ENCODE measurements at places on chromosomes 13 and 19. TPM values are rescaled to one million over a fixed set of nuclear protein-coding genes. Genes with fewer than 3 reads are reported as not detected.

The ANKRD24 gene
- polyA plus RNA-seq = 7.8 TPM

The NDUFA7 gene
- 81.2 TPM for polyA plus RNA-seq

The SOX1 gene
- polyA plus RNA-seq = not detected

The HSD17B14 gene
- 25.4 TPM for polyA plus RNA-seq

The ZNF850 gene
- 0.34 TPM for polyA plus RNA-seq

The DAND5 gene
- 0.16 TPM for polyA plus RNA-seq

The CYP4F22 gene
- polyA plus RNA-seq = not detected

The DYRK1B gene
- polyA plus RNA-seq = 20.6 TPM

The ZNF534 gene
- polyA plus RNA-seq = not detected

The ZNF492 gene
- polyA plus RNA-seq = not detected

The CGB7 gene
- polyA plus RNA-seq = not detected

The PIH1D1 gene
- 110 TPM for polyA plus RNA-seq

The HPN gene
- polyA plus RNA-seq = 238 TPM

The KLK14 gene
- polyA plus RNA-seq = 0.61 TPM

The IFNL4 gene
- not detected for polyA plus RNA-seq

The UCHL3 gene
- 20.7 TPM for polyA plus RNA-seq

The STAP2 gene
- polyA plus RNA-seq = 65.5 TPM

The HCST gene
- 10.2 TPM for polyA plus RNA-seq

The EBPL gene
- 46.4 TPM for polyA plus RNA-seq

The RFXAP gene
- polyA plus RNA-seq = 1.8 TPM

The ZSCAN4 gene
- polyA plus RNA-seq = 0.05 TPM

The CGB1 gene
- polyA plus RNA-seq = not detected

The KLHL1 gene
- 0.59 TPM for polyA plus RNA-seq

The TTYH1 gene
- 78.0 TPM for polyA plus RNA-seq

The FCAR gene
- 0.07 TPM for polyA plus RNA-seq

The SLC25A41 gene
- 0.91 TPM for polyA plus RNA-seq

The PLPP2 gene
- polyA plus RNA-seq = 93.8 TPM

The EGLN2 gene
- 82.1 TPM for polyA plus RNA-seq

The ZNF486 gene
- polyA plus RNA-seq = 2.0 TPM

The AMER2 gene
- 0.07 TPM for polyA plus RNA-seq

The FFAR3 gene
- polyA plus RNA-seq = 2.7 TPM

The VMAC gene
- 10.1 TPM for polyA plus RNA-seq

The SIAH3 gene
- not detected for polyA plus RNA-seq

The ZNF888 gene
- 5.8 TPM for polyA plus RNA-seq

The CLDN10 gene
- 96.5 TPM for polyA plus RNA-seq

The FSD1 gene
- 0.21 TPM for polyA plus RNA-seq

The C1QTNF9 gene
- 0.38 TPM for polyA plus RNA-seq

The CTXN1 gene
- polyA plus RNA-seq = 2.3 TPM

The S1PR4 gene
- 0.23 TPM for polyA plus RNA-seq

The LILRA1 gene
- polyA plus RNA-seq = 0.23 TPM

The CAB39L gene
- polyA plus RNA-seq = 7.2 TPM

The SELENOV gene
- not detected for polyA plus RNA-seq

The LAIR2 gene
- polyA plus RNA-seq = not detected

The SNRPD2 gene
- polyA plus RNA-seq = 183 TPM

The RUBCNL gene
- 1.2 TPM for polyA plus RNA-seq

The LTBP4 gene
- 32.4 TPM for polyA plus RNA-seq

The CD22 gene
- polyA plus RNA-seq = 0.38 TPM

The MFSD12 gene
- 53.6 TPM for polyA plus RNA-seq

The ERVV-1 gene
- not detected for polyA plus RNA-seq

The CNMD gene
- 0.23 TPM for polyA plus RNA-seq

The FBL gene
- 131 TPM for polyA plus RNA-seq

The CNN1 gene
- polyA plus RNA-seq = 11.3 TPM

Data from pancreas (tissue), 10 donors.